ENCODE measurements at places on chromosomes 4 and X.

- no peak for DNase-seq
These were observed 28.3 kb upstream of the AP1S2 start for GRCh38 chrX:15882704-15883539.

DNA sequence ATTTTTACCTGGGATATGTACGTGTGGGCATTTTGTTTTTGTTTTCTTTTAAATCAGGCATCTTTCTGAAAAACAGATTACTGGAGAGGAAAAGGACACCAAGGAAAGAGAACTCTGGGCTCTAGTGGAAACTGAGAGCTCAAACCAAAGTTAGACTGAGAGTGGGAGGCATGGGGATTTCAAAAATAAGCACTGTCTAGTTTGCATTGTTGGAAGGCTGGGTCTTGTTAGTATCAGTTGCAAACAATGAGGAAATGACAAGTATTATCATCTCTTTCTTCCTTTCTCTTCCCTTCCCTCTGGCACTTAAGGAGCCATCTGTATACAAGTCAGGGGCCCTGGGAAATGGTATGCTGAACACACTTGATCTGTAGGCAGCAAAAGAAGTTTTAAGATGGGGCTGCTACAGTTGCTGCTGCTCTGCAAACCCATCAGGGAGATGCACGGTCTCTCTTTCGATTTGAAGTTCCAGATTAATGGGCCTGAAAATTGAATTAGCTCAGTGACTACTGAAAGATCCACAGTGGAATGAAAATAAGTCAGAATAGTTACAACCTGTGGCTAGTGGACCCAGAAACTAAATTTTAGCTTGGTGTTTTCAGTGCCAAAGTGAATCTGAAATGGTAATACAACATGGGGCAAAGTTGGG is 48.0 kb upstream of the GRXCR1 start:
- no peak for DNase-seq

DNA sequence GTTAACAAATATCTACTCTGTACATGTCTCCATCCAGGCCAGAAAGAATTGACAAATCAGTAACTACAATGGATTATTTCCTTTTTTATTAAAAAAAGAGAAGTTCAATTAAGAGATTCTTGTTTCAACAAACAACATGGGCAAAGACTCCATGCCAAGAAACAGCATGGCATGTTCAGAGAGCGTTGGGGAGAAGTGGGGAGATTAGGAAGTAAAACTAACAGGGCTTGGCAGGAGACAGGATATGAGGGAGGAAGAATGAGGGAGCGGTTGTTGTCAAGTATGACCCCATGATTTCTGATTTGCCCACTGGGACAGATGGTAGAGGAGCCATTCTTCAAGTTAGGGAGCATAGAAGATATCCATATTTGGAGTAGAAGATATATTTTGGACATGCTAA is 128.4 kb downstream of the RNF150 start:
- DNase-seq = no peak

DNA sequence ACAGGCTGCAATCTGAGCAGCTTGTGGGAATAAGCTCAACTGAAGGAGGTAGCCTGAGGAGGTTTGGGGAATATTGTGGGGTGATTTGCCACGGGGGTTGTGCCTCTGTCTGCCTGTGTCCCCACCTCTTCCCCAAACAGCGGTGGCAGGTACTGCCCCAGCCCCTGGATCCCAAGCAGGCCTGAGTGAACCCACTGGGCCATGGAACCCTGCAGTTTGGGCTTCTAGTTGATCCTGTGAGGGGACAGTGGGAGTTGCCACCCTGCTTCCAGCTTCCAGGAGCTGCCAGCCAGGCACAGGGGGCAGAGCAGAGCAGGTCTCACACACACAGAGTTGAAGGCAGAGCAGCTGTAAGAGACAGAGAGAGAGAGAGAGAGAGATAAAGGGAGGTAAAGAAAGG is 97.4 kb downstream of the PJA1 start:
- DNase-seq = no peak

- DNase-seq = no peak
These were observed 41.2 kb upstream of the ENOX2 start for GRCh38 chrX:130944230-130944629.

DNA sequence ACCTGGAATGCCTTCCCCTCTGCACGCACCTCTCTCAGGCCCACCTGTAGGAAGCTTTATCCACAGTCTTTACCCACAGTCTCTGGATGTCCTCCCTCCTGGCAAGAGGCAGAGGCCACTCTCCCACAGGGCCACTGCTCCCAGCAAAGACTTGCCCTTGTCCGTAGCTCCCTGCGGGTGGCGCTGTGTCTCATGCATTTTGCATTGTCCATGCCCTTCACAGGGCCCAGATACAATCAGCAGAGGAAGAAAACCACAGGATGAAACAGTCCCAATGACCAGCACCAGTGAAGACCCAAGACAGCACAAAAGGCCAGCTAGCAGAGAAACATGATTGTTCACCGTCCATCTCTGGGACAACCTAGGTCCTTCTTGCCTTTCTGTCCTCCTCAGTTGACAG is 2.1 kb upstream of the NSG1 start:
- no peak for DNase-seq
